PC-3 (cell line): ENCODE measurements at places on chromosomes 3 and 15. TPM values are rescaled to one million over a fixed set of nuclear protein-coding genes. Genes with fewer than 3 reads are reported as not detected.

DNA sequence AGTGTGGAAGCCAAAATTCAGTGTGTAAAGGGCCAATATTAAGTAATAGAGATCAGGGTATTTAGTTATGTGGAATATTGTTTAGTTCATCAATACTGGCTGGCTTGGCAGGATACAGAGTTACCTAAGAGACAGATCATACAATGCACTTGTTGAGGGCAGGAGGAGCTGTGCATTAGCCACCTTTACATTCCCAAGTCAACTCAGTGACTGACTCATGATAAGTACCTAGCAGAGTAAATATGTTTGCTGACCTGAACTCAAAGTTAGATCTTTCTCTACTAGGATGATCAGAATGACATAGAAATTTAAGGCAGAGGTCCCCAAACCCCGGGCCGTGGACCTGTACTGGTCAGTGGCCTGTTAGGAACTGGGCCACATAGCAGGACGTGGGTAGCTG, 3.5 kb upstream of the ABHD17C start:
- peak; percentile 74 for DNase-seq

DNA sequence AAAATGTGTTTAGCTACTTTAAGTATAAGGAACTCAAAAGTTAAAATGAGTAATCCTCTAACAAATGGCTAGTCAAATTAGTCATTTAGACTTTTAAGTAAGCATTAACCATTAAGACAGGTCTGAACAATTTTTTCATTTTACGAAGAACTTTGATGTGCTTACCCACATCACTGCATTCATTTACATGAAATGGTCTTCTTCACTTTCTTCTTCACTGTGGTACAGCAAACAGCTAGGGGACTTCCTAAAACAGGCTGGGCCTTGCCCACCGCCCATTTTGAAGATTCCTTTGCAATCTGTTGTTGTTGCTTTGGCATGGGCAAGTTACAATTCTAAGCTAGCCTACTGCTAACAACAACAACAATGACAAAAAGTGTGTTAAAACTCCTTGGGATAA, 67.4 kb downstream of the CBLB start:
- DNase-seq: no peak

DNA sequence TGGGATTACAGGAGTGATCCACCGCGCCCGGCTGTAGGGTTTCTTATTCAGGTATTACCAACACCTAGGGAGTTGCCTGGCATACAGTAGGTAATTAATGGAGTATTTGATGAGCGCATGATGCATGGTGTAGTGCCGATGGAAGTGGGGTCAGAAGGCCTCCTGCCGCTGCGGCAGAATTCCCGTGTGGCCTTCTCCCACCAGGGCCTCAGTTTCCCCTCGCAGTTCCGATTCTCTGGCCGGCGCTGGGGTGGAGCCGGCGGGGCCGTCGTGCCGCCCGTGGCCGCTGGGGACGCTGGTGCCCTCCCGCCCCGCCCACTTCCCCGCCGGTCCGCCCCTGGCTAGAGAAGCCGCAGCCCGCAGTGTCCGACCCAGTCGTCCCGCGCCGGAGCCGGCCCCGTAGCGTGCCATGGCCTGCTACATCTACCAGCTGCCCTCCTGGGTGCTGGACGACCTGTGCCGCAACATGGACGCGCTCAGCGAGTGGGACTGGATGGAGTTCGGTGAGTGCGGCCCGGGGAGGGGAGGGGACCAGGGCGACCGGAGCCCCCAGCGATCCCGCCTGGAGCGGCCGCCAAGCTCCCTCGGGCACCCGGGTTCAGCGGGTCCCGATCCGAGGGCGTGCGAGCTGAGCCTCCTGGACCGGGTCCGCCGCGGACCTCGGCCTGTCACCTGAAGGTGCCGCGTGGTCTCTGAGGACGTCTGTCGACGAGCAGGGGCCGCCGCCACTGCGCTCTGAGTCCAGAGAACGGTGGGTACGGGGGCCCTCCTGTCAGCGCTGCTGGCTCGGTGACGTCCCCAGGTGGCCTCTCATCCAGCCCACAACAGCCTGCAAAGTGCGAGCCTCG, at the start of gene IRAK2:
Gene IRAK2 (plus strand): TSS at position 374 of the 848 bp plus-strand sequence. CDS start 36 bp downstream, at position 410.
- peak; percentile 71 for DNase-seq

DNA sequence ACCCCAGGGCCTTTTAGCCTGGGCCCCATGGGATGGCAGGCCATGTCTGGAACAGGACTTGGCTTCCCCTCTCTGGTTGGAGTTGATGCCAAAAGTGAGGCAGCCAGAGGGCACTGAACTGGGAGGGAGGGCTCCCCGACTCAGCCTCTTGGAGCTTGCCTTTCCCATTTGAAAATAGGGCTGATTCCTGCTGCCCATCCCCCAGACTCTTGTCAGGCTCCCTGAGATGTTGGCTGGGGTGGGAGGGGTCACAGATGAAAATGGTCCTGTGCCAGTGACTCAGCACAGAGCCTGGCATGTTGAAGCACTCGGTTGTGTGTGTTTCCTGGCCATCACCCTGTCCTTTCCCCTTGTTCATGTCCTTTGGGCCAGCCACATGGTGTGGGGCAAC, 6.6 kb downstream of the PPCDC start:
- DNase-seq: no peak

GRCh38 chr15:44148580-44148979, 46.5 kb downstream of the FRMD5 start:
- DNase-seq: peak; percentile 72

DNA sequence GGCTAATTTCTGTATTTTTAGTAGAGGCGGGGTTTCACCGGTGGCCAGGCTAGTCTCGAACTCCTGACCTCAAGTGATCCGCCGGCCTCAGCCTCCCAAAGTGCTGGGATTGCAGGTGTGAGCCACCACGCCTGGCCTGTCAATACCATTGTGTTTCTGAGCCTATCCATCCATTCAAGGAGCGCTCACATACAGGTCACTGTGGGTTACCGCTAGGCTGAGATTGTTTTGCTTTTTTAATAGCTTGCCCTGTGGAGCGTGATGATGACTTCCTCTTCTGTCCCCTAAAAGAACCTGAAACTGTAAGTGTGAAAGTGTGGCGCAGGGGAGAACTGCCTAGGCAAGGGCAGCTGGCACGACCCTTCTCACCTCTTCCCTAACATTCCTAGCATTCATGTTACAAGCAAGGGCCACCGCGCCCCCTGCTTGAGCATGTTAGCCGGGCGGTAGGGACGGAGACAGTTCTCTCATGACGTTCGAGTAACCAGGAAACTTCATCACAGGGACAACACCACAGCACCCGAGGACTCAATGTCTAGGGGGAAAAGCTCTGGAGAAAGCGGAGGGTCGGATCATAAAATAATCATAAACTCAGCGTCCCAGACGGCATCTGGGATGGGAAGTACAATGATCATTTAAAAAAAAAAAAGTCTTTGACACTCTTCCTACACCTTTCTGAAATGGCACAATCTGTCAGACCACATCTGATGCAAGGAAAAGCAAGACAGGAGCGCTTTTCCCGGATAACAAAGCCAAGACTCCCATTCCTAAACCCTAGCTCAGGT, 790 bp downstream of the LAMP3 start:
- no peak for DNase-seq

DNA sequence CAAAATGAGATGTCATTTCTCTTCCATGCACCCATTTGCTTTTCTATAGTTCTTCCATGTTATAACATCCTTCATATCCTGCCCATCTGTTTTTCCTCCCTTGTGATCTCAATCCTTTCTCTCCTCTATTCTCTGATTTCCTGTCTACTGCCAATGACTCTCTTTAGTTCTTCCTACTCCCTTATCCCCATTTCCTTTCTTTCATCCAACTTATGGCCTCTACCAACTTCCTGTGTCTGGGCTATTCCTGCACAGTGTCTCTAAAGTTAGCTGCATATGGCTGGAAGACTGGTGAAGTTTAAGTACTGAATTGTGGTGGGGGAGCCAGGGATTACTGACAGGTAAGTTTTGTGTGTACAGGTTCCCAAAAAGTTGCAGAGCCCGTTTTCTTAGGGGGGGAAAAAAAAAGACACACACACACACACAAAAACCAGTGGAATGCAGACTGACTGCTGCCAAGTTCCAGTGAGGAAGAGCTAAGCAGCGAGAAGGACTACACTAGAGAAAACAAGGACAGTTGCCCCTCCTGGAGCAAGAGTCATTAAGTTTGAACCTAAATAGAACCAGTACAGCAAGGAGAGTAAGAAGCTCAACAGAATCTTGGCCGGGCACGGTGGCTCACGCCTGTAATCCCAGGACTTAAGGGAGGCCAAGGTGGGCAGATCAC, 28.8 kb downstream of the XRN1 start:
- DNase-seq: no peak

DNA sequence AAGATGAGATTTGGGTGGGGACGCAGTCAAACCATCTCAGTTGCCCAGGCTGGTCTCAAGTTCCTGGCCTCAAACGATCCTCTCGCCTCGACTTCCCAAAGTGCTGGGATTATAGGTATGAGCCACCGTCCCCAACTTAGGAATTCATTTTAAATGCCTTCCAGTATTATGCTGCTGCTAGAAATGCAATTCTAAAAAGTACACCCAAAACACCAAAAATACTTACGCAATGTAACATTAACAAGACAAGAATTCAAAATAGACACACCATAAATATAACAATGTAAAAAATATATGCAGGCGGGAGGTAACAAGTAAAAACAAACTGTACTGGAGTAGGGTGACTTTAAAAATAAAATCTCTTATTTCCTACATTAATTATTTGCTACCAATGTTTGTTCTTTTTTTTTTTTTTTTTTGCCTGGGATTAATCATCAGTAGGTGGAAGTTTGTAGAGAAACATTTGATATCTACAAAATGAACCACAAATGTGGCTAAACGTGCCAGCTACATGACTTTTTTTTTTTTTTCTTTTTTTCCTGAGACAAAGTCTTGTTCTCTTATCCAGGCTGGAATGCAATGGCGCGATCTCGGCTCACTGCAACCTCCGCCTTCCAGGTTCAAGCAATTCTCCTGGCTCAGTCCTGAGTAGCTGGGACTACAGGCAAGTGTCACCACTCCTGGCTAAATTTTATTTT, 56.8 kb downstream of the SETMAR start:
- DNase-seq: no peak

Gene STRIT1
- total RNA-seq: not detected in 2 replicates
